ENCODE measurements at places on chromosomes 5 and 9. TPM values are rescaled to one million over a fixed set of nuclear protein-coding genes. Genes with fewer than 3 reads are reported as not detected.

The LARP1 gene
- 340 TPM for total RNA-seq

The PDE8B gene
- total RNA-seq, result not detected

The FAM221B gene
- total RNA-seq, result not detected

The BHMT2 gene
- total RNA-seq, result not detected

- H3K4me1 ChIP-seq, result peaks cover 6% of the 10 kb centered on the region
- H3K4me3 ChIP-seq, result no peak overlapping the region
- no peaks in the 10 kb centered on the region for H3K36me3 ChIP-seq
- H3K27ac ChIP-seq, result no peak overlapping the region
- peak; percentile 55 for DNase-seq
Observed at GRCh38 chr5:28542987-28543386, 1504.6 kb upstream of the CDH9 start.

- H3K36me3 ChIP-seq, result no peaks in the 10 kb centered on the region
- H3K4me1 ChIP-seq, result peaks cover 27% of the 10 kb centered on the region
- peak overlapping the region; percentile 77 for H3K27ac ChIP-seq
- no peak for DNase-seq
Observed at GRCh38 chr9:120944434-120944843, 17.8 kb upstream of the TRAF1 start.

- no peaks in the 10 kb centered on the region for H3K27me3 ChIP-seq
- DNase-seq, result no peak
- no peak overlapping the region for H3K4me3 ChIP-seq
- H3K4me1 ChIP-seq, result peaks cover 15% of the 10 kb centered on the region
Observed at GRCh38 chr5:179264053-179264782, 81.0 kb downstream of the ADAMTS2 start.

- no peaks in the 10 kb centered on the region for H3K27me3 ChIP-seq
- H3K36me3 ChIP-seq, result no peaks in the 10 kb centered on the region
- H3K27ac ChIP-seq, result no peak overlapping the region
- H3K4me1 ChIP-seq, result no peaks in the 10 kb centered on the region
- no peak for DNase-seq
Observed at GRCh38 chr5:90037646-90038045, 371.9 kb downstream of the CETN3 start.

DNA sequence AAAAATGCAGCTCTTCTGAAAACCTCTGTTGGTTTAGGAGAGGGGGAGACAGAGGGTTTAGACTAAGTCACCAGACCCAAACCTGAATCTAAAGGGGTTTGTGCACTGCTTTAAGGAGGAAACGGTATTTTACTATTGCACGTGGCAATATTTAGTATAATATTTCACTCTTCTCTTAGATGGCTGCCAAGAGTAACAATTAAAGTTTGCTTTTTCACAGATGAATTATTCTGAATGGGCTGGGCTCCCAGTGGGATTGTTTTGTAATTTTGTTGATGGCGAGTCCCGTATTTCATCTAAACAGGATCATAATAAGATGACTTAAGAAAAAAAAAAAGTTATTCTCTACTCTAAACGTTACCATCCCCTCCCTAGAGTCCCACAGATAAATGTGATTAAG lies 245.4 kb downstream of the PCSK5 start:
- H3K27ac ChIP-seq, result no peak overlapping the region
- no peaks in the 10 kb centered on the region for H3K27me3 ChIP-seq
- no peaks in the 10 kb centered on the region for H3K36me3 ChIP-seq
- DNase-seq, result peak; percentile 43

DNA sequence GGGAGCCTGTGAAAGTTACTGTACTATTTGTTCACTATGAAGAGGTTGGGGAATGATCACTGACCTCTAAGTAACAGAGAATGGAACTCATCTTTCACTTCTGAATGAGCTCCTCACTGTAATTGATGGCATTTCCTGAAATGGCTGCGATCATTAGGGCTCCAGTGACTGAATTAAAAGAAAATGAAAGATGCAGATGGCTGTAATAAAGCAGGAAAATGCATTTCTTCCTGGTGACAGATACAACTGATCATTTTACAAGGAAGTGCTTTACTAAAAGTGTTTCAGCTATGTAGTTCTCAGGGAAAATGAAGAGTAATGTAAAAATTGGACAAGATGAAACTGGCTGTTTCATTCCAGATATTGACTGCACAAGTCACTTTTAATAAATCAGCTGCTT lies 1200.6 kb upstream of the NUDT12 start:
- H3K27me3 ChIP-seq, result no peaks in the 10 kb centered on the region
- no peaks in the 10 kb centered on the region for H3K4me1 ChIP-seq
- H3K27ac ChIP-seq, result no peak overlapping the region

- no peaks in the 10 kb centered on the region for H3K27me3 ChIP-seq
- no peak overlapping the region for H3K27ac ChIP-seq
- no peaks in the 10 kb centered on the region for H3K36me3 ChIP-seq
- peaks cover 10% of the 10 kb centered on the region for H3K4me1 ChIP-seq
- no peak for DNase-seq
Observed at GRCh38 chr9:107989099-107989498, 499.5 kb upstream of the KLF4 start.

DNA sequence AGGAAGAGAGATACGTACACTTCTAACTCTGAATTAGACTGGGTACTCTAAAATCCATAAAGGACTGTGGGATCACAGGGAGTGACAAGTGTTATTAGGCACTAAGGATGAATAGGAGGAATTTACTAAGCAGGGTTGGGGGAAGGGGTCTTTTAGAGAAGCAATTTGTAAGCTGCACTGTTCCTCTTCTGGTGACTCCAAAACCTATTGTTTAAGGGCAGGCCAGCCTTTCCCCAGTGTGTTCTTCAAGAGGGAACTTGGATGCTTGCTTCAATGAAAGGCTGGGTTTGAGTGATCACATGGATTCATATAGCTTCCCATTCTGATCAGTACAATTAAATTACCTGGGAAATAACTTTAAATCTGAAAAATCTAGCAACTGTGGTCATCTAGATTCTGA lies 71.8 kb downstream of the STX17 start:
- H3K4me3 ChIP-seq, result no peak overlapping the region
- no peak overlapping the region for H3K27ac ChIP-seq
- H3K36me3 ChIP-seq, result peaks cover 27% of the 10 kb centered on the region
- H3K4me1 ChIP-seq, result no peaks in the 10 kb centered on the region
- DNase-seq, result no peak
- H3K27me3 ChIP-seq, result no peaks in the 10 kb centered on the region

- no peak overlapping the region for H3K4me3 ChIP-seq
- no peak overlapping the region for H3K27ac ChIP-seq
- no peaks in the 10 kb centered on the region for H3K36me3 ChIP-seq
- H3K27me3 ChIP-seq, result no peaks in the 10 kb centered on the region
- DNase-seq, result no peak
Observed at GRCh38 chr5:139494256-139494655, 11.7 kb upstream of the STING1 start.

DNA sequence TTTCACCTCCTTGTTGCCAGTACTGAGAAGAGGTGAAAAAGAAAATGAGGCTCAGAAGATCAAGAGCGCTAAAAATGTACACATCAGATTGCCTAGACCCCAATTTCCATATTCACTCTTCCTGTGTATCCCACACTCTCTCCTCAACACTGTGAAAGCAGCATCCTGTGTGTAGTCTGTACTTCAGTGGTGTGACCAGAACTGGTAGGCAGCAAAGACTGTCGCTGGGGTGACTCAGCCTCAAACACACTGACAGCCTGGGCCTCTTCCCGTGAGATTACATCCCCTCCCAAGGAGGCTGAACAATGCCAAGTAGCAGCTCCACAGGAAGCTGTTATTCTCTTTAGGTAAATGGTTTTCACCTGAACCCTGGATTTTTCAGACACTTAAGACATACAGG lies 135.5 kb downstream of the CCDC192 start:
- H3K4me3 ChIP-seq, result no peak overlapping the region
- peak; percentile 38 for DNase-seq
- no peaks in the 10 kb centered on the region for H3K27me3 ChIP-seq
- H3K27ac ChIP-seq, result peak overlapping the region; percentile 20
- peaks cover 15% of the 10 kb centered on the region for H3K4me1 ChIP-seq
- H3K36me3 ChIP-seq, result no peaks in the 10 kb centered on the region
